Fibroblast of the conjunctiva (primary cell): ENCODE measurements at places on chromosomes 2 and 18.

DNA sequence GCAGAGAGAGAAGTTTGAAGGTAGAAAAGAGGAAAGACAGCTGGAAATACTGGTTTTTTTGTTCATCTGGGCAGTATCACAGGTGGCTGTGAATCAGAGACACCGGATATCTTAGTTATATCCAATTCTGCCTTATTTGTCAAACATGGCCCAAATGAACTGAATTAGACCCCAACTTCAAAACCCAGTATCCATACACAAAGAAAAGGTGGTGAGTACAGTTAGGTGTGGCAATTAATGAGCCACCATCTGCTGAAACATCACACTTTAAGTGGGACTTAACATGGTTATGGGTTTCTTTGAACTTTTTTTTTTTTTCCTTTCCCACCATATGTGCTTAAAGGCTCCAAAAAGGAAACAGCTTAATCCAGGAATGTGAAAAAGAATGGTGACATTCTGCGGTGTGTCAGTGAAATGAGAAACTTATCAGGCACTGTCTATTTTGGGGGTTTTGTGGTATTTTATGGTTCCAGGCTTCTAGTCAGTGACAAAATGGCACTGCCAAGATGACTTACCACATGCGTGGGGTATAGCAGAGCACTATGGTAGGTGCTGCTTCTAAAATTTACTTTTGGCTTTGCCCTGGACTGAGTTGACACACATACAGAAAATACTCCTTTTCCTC, 5.0 kb upstream of the TMEM178A start:
- no peak for DNase-seq

- DNase-seq: no peak
Observed at GRCh38 chr2:150413366-150413765, 74.1 kb downstream of the RND3 start.

GRCh38 chr2:236415684-236416444, 151.7 kb upstream of the ASB18 start:
- no peak for DNase-seq

DNA sequence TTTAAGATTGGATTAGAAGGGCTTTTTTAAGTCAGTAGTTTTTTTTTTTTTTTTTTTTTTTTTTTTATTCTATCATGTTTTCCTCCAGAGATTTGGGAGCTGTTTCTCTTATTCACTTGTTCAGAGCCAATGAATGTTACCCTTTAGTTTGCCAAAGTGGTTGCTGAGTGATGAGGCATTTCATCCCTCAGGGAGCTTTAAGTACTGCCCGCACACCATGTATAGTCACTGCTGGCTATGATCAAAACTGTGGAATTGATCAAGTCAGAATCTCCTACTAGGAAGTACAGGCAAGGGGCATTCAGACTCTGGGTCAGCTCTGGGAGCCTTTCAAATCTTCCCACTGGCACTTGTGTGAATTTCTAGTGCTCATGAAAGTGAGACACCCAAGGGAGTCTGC, 201.6 kb downstream of the IKZF2 start:
- DNase-seq: no peak

GRCh38 chr2:207228402-207228801, 62.7 kb upstream of the KLF7 start:
- DNase-seq: no peak

- no peak for DNase-seq
Observed at GRCh38 chr2:171173087-171173486, 12.4 kb upstream of the TLK1 start.
